ENCODE measurements at places on chromosomes 1 and 21. TPM values are rescaled to one million over a fixed set of nuclear protein-coding genes. Genes with fewer than 3 reads are reported as not detected.

NFASC gene
- total RNA-seq = 37.6 TPM

CPT2 gene
- 28.0 TPM for total RNA-seq

EFNA3 gene
- 2.2 TPM for total RNA-seq

- DNase-seq = no peak
These were observed 38.7 kb downstream of the FAAH start for GRCh38 chr1:46432781-46433327.

GRCh38 chr1:64836802-64837201, 91.9 kb downstream of the RAVER2 start:
- no peak for DNase-seq

GRCh38 chr1:83697961-83698360, 301.0 kb downstream of the TTLL7 start:
- no peak for DNase-seq

- DNase-seq = peak; percentile 25
These were observed 91.6 kb upstream of the TTC39A start for GRCh38 chr1:51421964-51422363.

GRCh38 chr1:169595764-169596711, 9.8 kb upstream of the F5 start:
- DNase-seq = peak; percentile 57

DNA sequence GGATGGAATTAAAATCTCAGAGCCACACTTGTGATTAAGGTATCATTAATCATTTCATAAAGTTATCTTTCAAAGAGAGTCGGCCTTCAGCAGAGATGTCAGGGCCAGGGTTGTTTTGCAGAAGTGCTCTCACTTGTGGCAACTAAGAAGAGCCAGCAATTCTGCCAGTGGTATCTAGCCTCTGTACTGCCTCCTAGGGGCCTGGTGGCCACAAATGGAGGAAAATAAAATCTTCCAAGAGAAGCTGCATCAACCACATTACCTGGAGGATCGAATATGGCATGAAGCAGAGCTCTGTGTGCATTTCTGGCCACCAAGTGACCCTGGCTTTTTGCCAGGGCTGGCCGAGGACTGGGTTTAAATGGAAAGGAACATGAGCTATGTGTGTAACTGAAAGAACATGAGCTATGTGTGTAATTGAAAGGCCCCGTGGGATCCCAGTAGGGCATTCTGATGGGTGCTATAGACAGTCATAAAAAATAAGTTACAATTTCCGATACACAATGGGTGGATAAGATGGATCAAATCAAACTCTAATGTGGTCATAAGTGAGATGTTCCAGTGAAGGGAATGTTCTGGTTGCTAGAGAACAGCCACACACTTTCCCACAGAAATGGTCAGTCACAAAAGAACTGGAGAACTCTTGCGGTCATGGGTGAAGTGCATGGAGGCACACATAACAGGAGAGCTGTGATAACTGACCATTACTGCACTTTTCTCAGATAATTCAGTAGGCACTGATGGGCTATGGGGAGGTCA, 335.8 kb downstream of the CAMTA1 start:
- DNase-seq = no peak

Data from mammary epithelial cell (primary cell).